ENCODE measurements at places on chromosomes 5 and 9.

GRCh38 chr5:141523991-141524390 is 35.1 kb downstream of the PCDHGC5 start:
- no peak for DNase-seq

DNA sequence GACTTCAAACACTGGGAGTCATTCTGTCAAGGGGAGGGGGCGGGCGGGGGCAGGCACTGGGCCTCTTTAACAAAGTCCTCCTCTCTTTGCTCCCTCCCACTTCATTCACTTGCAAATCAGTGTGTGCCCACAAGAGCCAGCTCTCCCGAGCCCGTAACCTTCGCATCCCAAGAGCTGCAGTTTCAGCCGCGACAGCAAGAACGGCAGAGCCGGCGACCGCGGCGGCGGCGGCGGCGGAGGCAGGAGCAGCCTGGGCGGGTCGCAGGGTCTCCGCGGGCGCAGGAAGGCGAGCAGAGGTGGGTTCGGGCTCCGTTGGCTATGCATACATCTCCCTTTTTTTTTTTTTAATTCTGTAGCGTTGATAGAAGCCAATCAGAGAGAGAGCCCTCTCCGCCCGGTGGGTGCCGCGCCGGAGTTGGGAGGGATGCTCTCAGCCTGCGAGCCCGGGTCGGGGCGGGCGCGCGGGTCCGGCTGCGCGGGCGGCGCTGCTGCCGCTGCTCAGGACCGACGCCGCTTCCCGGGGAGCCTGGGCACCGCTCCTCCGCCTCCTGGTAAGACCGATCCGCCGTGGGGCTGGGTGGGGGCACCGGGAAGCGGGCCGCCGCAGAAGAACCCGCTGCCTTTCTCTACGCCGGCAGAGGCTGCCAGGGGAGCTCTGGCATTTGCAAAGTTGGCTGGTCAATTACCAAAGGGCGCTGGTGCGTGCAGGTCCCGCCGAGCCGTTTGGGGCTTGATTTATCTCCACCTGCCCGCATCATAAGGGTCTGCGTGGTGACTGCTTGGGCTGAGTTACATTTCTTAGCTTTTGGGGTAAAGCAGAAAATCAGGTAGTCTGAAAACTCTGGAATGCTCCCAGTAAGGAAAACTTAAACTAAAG is at the start of gene CDH6:
TSS of gene CDH6 (plus strand) at position 96 of the 877 bp plus-strand sequence. CDS start 73,788 bp downstream, outside the sequence.
- DNase-seq, result no peak

GRCh38 chr9:15782106-15782505 is 229.3 kb downstream of the CCDC171 start:
- no peak for DNase-seq

DNA sequence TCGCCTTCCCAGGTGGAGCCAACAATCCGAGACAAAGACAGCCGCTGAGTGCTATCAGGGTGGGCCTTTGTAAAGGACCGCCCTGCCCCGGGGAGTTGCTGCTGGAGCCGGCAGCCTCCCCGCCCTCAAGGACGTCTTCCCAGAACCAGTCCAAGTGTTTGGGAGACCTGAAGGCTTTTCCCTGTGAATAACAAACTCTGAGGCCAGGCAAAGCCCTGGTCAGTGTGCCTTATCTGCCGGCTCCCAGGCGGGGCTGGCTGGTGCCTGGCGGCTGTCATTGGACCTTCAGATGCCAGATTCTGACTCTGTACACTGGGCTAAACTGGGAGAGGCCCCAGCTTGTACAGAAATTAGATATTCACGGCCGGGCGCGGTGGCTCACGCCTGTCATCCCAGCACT is 2.1 kb downstream of the SLC9A3 start:
- no peak for DNase-seq

- DNase-seq, result no peak
Observed at GRCh38 chr5:34021334-34021733, 13.5 kb upstream of the AMACR start.

GRCh38 chr5:62212648-62213047 is 93.4 kb upstream of the KIF2A start:
- no peak for DNase-seq

GRCh38 chr9:130766021-130766926 is 68.8 kb upstream of the ABL1 start:
- DNase-seq, result peak; percentile 33

DNA sequence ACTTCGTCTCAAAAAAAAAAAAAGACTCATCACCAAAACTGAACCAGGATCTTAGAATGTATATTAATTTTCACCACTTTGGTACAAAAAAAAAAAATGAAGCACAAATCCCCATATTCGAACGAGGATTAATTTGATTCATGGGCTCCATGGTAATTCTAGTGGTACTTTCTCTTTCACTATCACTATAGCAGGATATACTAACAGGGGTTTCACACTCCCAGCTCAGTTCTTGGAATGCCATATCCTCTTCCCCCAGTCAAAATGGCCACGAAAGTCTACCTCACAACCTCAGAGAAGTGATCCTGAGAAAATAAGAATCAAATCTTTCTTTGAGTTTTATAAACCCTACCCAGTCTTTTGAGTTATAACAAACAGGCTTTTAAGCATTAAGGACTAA is 235.7 kb downstream of the FBXL17 start:
- DNase-seq, result no peak

- DNase-seq, result no peak
Observed at GRCh38 chr5:147902609-147903115, 3.7 kb downstream of the C5orf46 start.

DNA sequence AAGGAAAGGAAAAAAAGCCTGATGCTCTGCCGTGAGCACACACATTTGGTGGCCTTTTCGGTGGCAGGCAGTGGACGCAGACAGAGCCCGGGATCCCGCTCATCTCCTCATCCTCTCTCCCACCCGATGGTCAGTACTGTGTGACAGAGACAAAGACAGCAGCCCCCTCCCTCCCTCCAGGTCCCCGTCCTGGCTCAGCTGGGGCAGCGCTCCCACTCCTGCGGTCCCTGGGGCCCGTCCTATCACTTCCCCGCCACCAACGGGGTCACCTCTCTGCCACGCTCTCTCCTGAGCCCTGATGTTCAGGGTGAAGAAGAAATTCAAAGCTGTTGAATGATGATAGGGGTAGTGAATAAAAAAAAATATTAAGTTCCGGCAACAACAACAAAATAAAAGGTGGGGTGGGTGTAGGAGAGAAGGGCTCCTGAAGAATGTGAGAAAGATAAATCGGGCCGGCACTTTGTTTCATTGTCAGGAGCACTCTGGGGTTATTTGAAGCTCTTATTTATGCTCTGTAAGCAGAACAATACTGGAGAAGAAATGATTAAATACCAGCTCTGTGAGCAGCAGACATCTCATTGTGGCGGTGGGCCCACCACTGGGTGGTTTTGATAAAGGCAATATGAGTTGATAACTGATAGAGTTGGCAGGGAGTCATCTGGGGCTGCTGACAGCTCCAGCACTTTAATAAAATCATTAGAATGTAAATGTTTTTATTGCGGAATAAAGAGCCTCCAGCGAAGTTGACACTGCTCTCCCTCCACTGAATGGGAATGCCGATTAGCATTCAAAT is 417.7 kb downstream of the IRX1 start:
- no peak for DNase-seq

GRCh38 chr5:168204165-168204564 is 87.3 kb upstream of the WWC1 start:
- no peak for DNase-seq

DNA sequence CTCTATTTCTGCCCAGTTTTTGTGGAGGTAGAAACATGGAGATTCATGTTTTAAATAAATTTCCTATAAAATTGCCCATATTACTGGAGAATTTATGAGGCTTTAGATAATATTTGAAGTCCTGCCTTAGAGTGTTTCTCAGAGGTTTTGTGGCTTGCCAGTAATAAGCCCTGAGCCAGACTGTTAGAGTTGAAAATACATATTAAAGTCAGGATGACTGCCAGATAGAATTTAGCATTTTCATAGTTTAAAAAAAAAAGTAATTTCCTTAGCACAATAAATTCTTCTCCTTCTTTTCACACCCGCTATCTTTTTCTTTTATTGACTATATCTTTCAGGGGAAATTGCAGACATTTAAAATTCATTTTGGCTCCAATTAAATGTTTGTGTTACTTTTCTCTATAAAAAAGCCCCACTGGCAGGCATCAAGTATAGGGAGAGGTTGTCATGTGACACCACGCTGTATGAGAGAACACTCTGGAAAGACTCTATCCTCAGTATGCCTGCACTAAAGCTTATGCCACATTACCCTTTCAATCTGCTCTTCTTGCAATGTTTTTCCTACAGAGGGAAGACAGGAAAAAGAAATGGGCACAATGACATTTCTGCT is 135.2 kb downstream of the MPDZ start:
- no peak for DNase-seq

- no peak for DNase-seq
Observed at GRCh38 chr5:89628876-89629635, 746.1 kb upstream of the MEF2C start.

GRCh38 chr9:116715751-116716150 is 28.6 kb downstream of the TRIM32 start:
- no peak for DNase-seq

GRCh38 chr9:76101075-76101474 is 210.6 kb downstream of the PCSK5 start:
- DNase-seq, result no peak

DNA sequence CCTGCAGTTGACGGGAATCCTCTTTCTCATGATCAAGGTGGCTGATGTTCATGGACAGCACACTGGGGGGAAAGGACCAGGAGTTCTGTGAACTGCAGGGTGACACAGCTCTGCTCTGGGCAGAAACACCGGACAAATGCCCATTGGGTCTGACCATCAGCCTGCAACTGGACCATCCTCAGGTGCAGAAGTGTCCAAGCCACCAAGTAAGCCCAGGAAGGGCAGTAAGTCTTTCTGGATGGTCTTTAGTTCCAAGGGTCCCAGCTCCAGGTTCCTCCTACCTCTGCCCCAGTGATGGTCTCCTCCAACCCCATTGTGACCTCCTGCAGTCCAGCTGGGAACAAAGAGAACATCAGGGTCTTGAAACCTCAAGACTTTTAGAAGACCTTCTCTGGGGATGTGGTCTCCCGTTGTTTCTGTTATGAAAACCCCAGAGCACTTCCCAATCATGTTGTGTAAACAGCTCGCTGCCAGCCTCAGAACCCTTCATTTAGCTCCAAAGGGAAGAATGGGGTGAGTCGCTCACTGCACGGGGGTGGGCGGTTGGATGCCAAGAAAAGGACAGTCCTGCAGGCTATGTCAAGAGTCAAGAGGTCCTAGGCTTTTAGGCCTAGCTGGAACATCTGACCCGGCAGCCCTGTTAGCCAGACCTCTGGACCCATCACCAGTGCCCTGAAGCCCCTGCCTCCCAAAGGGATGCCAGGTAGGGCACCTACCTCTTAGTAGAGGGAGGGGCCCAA is 41.8 kb upstream of the TCF7 start:
- no peak for DNase-seq

GRCh38 chr9:127686461-127687393 is 20.1 kb upstream of the CFAP157 start:
- no peak for DNase-seq

DNA sequence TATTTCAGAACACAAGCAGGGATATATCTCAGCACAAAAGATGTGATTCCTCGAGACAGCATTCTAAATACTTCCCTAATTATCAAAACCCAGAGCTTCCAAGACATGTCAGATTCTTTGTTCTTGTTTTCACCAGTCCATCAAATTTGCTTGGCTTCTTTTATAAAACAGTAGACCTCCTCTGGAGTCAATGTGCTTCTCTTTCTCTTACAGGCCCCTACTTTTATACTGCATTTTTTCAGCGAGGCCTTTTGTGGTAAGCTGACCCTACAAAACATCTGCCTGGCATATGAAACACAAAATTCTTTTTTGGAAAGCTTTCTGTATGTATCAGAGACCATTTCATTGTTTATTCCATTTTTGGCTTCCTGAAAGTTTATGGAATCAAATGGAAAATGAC is 81.8 kb downstream of the ARSB start:
- DNase-seq, result no peak

- no peak for DNase-seq
Observed at GRCh38 chr9:35193762-35194161, 32.0 kb downstream of the UNC13B start.

- no peak for DNase-seq
Observed at GRCh38 chr5:88298425-88298824, 29.8 kb upstream of the TMEM161B start.

DNA sequence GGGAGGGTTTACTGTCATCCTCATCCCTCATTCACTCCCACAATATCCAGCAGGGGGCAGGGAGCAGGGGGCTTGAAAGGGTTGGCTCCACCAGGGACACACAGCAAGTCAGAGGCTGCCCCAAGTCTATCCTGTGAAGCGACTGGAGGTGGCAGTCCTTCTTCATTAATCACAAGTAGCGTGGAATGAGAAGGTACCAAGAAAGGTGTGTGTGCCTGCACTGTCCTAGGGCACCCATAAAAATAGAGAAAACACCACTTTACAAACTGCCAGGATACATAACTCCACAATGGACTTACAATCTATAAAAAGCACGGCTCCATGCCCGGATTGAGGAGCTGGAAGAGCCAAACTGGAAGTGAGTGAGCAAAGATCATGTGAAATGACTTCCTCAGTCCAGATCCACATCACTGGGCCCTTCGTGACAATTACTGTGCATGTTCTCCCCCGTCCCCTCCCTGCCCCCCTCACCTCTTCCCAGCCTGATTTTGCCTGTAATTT is 183.9 kb downstream of the SLIT3 start:
- DNase-seq, result no peak

DNA sequence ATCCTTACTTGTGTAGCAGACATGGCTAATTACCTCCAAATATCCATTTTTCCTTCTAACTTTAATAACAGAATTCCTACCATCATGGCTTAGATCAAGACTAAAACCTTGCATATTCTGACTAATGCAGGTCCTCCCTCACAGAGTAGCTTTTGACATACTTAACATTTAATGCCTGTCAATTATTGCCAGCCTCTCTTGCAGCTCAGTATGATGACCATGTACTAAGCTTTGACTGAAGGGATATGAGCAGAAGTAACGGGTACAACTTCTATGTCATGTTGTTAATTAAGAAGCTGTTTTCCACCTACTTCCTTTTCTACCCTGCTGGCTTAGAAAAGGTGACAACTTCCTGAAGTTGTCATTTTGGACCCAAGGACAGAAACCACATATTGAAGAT is 533.4 kb downstream of the PSAT1 start:
- DNase-seq, result no peak

GRCh38 chr5:174400461-174400860 is 323.9 kb upstream of the MSX2 start:
- DNase-seq, result no peak

DNA sequence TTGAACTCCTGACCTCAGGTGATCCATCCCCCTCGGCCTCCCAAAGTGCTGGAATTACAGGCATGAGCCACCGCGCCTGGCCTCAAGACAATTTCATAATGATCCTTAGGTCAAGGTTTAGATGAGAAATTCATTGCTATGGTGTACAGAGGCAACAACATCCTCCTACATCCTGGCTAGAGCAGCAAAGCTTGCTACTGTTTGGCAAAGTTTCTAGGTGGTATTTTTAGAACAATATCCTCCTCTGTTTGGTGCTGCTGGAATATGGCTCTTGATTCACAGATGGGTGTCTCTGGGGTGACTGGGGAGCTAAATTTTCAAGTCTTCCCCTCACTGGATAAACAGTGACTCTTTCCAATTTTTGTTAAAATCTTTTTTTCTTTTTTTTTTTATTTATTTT is 30.6 kb downstream of the CRHBP start:
- DNase-seq, result no peak

DNA sequence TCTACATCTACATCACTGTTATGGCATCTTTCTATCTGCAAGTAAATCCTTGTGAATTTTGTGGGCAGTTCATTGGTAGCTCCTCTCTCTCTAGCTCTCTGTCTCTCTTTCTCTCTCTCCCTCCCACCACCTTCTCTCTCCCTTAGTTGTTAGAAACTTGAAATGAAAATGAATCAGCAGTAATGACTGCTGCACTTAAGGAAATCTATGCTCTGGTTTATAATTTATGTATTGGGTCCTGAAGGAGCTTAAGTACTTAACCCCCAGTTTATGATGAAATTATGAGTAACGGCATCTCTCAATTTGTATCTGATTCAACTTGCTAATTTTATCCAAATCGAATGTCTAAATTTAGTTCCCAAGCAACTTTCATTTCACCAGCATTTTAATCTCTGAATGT is 52.0 kb upstream of the PTGER4 start:
- DNase-seq, result no peak

Measured in activated CD4-positive, alpha-beta memory T cell treated with anti-CD3 and anti-CD28 coated beads for 36 hours (primary cell).